GM04504 (cell line): ENCODE measurements at places on chromosomes 5 and 9.

DNA sequence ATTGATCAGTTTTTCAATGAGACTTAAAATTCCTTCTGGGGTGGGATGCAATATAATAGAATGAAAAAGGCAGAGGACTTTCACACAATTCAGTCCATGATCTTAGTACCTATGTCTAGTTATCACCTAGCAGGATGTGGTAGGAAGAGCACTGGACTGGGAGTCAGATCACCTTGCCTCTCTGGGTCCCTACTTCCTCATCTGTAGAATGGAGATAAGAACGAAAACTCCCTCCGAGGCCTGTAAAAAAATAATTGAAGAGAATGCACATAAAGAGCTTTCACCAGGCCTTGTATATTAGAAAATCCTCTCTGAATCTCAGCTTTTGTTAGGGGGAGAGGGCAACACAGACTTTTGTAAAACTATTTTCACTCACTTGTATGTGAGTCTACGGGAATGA is 681 bp upstream of the TMEFF1 start:
- no peak for DNase-seq

GRCh38 chr9:13942695-13943094 is 371.2 kb downstream of the NFIB start:
- peak; percentile 70 for DNase-seq

DNA sequence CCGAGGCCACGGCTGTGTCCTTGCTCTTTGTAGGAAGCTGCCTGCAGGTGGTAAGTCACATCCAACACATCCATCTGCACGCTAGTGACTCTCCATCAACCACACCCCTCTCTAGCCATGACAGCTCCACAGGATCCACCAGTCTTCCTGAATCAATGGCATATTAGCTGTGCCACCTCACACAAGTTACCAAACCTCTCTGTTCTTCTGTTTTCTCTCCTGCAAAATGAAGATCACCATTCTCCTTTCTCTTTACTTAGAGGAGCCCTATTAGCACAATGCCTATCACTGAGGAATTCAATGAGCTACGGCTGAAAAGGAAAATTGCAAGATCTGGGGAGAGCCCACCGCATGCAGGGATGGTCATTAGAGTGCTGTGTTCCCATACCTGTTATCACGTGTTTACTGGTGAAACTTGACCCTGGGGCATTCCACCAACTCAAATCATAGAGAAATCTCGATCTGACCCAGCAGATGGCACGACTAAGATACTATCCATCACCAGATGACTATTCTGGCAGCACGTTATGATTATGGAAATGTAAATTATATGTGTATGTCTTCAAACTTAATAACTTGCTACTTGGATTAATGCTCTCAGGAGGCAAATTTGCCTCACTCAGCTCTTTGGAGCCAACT is 20.9 kb downstream of the WHRN start:
- DNase-seq: no peak

GRCh38 chr5:40489421-40489820 is 190.3 kb upstream of the PTGER4 start:
- DNase-seq: no peak

DNA sequence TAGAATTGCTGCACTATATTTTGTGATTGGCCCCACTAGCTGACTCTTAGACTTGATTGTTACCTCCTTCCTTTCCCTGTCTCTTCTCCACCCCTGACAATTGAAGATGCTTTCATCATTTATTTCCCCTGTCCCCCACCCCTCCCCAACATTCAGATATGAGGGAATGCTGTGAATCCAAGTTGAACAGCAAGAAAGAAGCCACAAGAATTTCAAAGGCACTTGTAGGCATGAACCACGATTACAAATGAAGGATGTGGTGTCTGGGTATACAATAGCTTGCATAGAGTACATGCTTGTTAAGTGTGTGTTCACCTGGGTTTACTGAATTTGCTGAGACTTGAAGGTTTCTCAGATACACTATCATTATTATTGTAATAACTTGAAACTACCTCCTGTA is 78.3 kb upstream of the TRIO start:
- DNase-seq: no peak

- DNase-seq: no peak
Observed at GRCh38 chr5:181044662-181045305, 4.7 kb downstream of the BTNL9 start.

DNA sequence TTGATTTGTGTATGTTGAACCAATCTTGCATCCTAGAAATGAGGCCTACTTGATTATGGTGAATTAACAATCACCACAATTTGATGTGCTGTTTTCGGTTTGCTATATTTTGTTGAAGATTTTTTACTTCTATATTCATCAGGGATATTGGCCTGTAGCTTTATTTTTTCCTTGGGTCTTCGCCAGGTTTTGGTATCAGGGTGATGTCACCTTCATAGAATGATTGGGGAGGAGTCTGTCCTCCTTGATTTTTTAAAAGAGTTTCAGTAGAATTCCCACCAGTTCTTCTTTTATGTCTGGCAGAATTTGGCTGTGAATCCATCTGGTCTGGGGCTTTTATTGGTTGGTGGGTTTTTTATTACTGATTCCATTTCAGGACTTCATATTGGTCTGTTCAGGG is 115.2 kb downstream of the CPLANE1 start:
- peak; percentile 4 for DNase-seq

DNA sequence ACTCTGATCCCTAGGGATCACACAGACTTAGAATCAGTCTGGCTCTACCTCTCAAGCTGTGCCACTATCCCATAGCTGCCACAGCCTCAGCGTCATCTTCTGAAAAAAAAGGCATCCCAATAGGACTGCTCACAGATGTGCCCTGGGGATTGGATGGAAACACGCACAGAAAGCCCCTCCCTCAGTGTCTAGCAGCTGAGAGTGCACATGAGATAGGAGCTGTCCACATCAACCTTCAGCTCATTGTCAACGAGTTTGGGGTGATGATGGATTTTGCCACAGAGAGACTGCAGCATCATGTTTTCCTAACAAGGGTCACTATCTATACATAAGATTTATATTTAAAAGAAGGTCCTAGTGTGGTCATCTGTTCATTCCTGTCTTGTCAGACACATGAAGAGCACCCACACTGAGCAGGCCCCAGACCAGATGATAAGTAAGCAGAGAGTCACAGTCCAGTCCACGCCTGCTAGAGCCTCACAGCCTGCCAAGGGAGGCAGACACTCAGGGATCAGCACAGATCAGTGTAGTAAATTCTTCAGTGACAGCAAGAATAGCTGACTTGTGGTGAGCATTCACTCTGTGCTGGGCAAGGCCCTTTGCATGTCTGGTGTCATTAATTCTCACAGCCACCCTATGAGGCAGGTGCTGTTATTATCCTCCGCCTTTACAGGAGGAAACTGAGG is 25.8 kb downstream of the AFAP1L1 start:
- no peak for DNase-seq

GRCh38 chr5:152061095-152061494 is 136.4 kb upstream of the GLRA1 start:
- DNase-seq: no peak

GRCh38 chr9:76521906-76522305 is 62.9 kb downstream of the GCNT1 start:
- no peak for DNase-seq

DNA sequence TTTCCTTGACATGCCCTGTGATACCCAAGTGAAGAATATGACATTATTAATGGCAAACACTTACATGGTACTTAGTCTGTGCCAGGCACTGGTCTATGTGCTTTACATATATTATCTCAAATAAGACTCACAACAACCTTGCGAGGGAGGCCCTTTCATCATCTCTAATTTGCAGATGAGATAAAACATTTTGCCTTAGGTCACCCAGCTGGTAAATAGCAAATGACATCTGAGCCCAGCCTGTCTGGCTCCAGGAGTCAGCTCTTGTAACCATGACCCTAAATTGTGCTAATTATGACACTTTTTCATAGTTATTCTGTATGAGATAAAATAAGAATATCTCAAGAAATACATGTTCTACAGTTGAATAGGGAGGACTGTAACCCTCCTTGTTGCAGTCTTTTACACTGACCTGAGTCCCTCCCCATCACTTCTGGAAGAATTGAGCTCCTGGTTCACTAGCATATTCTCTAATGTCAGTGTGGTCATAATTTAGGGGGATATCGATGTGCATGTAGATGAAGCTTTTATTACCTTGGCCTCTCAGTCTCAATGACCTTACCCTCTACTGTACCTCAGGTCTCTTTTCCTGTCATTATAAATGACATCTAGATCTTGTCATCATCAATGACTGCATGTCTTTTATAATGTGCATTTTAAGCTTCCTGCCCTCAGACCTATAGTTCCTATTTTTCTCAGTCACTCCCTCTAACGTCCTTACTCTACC is 126.1 kb upstream of the HAPLN1 start:
- no peak for DNase-seq

- DNase-seq: no peak
Observed at GRCh38 chr9:36056896-36057295, 20.2 kb downstream of the RECK start.

- DNase-seq: no peak
Observed at GRCh38 chr5:180974612-180975315, 13.9 kb upstream of the BTNL3 start.

GRCh38 chr9:105126226-105126625 is 118.2 kb upstream of the SLC44A1 start:
- no peak for DNase-seq

DNA sequence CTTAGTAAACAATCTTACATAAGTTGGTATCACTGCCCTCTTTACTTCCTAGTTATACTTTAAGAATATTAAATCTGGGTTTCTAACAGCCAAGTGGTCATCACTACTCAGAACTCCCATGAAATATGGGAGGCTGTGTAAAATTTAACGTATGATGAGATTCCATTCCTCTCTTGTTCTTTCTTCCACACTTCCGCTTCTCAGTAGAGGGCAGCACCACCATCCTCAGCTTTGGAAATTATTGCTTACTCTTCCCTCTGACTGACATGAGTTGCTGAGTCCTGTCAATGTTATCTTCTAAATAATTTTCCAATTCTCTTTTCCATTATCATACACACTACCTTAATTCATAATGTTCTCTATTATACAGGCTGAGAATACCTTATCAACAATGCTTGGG is 194.0 kb downstream of the RFX3 start:
- DNase-seq: no peak

DNA sequence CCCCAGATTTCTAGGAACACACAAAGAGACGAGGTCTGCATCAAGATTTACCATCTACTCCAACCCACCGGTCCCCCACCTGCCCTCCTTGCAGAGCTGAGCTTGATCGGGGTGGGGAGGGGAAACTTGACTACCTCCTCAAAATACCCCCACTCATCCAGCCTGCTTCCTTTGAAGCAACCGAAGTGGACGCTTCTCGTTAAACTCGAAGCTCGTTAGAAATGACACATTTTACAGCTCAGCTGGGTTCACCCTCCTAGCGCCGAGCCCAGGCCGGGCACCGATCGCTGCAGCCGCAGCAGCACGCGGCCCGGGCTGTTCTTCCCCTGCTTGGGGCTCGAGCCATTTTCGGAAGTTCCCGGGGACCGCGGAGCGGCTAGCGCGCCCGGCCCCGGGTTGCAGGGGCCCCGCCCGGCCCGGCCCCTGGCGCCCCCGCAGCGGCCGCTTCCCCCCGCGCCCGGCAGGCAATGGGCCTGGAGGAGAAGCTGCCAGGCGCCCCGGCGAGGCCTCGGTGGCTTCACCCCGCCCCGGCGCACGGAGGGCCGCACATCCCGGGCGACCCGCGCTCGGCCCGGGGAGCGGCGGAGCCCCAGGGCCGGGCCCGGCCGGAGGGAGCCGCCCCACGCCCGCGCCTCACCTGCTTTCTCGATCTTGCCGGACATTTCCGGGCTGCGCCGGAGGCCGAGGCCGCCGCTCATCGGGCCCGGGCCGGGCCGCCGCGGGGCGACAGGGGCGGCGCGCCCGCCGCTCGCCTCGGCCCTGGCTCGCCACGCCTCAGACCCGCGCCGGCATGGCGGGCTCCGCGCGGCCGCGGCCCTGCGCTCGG is 530 bp downstream of the RAPGEF1 start:
- no peak for DNase-seq

DNA sequence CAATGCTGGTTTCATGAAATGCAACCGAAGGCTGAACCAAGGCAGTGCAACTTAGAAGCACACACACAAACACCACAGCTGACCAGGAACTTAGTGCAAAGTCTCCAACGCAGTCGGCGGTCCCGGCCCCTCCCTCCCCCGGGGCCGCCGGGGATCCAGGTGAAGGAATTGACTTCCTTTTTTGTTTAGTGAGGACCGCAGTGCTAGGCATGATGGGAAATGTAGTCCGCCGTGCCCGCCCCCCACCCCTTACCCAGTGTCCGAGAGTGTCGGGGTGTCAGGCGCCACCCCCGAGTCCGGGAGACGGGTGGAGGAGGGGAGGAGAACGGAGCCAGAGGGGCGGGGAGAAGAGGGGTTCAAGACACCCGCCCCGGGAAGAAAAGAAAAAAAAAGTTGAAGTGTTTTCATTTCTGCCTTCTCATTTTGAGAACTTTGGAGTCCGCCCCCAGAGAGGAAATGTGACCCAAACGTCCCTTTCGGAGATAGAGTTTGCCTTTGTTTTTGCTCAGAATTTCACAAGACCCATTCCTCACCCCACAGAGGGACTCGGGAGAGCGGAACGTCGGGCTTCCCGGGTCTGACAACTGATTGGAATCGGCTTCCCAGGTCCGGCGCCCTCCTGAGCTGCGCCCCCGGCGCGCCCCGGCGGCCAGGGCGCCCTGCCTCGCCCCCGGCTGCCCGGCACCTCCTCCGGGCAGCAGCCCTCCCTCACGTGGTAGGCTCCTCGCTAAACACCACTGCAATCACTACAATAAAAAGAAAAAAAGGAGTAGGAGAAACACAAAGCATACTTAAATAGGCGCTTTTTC is 2.0 kb downstream of the IER5L start:
- peak; percentile 81 for DNase-seq

GRCh38 chr9:95103871-95104580 is 213.5 kb downstream of the FANCC start:
- DNase-seq: no peak

GRCh38 chr9:36132086-36132485 is 4.4 kb upstream of the GLIPR2 start:
- DNase-seq: no peak
